ENCODE measurements at places on chromosomes 7 and 10.

DNA sequence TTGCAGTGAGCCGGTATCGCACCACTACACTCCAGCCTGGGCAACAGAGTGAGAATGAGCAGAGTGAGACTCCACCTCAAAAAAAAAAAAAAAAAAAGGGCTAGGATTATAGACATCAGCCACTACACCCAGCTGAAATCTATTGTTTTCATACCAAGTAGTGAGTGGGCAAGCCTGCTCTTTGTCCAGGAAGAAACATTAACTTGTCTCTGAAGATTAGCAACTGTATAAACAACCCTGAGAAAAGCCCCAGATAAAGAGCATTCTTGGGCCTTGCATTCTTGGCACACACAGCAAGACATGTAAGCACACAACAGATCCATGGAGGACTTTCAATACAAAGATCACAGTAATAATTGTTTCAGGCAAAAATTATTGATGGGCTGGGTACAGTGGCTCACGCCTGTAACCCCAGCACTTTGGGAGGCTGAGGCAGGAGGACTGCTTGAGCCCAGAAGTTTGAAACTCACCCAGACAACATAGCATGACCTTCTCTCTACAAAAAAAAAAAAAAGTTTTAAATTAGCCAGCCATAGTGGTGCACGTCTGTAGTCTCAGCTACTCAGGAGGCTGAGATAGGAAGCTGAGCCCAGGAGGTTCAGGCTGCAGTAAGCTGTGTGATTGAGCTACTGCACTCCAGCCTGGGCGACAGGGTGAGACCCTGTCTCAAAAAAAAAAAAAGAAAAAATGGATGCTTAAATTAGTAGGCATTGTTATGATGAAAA is 4.4 kb downstream of the PSPH start:
- no peak for DNase-seq

DNA sequence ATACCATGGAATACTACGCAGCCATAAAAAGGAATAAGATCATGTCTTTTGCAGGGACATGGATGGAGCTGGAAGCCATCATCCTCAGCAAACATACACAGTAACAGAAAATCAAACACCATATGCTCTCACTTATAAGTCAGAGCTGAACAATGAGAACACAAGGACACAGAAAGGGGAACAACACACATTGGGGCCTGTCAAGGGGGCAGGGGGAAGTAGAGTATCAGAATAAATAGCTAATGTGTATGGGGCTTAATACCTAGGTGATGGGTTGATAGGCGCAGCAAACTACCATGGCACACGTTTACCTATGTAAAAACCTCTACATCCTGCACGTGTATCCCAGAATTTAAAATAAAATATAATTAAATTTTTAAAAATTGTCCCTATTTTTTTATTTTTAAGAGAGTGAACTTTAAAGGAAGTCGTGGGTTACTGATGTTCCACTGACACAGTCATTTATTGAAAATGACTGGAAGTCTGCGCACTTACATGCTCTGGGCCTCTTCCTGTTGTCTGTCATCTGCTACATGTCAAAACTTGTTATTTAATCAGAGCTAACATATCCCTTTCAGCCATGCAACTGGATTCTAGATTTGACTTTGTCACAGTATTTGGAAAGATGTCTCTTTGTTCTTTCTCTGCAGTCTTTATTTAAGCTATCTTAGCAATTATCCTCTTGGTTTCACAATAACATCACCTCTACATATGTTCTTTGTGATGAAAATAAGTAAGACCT is 73.7 kb upstream of the ABCB5 start:
- DNase-seq = no peak

DNA sequence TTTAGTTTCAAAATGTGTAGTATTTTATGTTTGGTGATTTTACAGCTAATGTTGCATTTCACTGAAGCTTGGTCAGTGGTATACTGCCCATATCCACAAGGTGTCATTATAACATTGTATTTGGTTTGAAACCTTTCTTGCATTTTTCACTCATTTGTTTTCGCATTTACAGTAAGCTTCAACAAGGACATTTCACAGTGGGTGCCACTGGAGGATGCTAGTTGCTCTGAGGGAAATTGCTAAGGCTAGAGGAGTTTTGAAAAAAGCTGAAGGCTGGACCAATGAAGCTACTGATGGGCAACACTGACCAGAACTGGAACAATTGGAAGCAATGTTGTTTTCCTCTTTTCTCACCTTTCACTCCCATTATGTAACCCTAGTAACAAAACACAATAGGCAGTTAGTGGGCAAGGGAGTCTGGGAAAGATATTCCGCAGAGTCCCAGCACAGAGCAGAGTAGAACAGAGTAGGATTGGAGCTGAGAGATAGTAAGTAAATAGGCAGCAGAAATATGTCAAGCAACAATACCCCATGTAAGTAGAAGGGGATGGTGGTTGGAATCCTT is 23.6 kb upstream of the SRI start:
- DNase-seq = peak; percentile 25

DNA sequence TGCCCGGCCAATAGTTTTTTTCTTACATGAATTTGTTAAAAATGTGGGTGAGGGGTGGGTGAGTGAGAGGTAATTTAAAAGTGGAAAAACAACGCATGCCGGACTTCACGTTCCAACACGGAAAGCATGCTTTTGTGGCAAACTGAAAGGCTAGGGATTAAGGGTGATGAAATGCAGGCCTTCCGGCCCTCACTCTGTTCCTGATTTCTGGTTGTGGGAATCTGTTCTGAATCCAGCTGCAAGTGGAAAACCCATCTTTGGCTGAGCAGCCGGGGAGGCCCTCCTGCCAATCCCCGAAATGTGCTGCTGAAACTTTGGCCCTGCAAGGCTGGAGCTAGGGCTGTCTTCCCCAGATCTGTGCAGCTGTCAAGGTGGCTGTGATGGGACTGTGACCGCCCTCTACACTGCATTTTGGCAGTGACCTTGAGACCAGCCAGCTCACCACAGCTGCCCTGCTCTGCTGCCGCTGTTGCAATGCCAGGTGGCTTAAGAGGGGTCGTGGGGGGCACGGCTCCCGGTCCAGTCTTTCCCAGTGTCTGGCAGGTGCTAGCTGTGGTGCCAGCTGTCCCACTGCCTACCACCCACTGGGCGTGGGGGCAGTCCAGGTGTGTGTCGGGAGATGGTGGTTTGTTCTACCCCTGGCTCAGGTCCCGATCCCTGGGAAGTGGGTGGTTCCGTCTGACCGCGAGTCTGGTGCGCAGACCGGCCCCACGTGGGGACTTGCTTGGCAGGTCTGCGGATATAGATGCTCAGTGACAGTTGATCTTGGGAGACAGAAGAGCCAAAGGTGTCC is 39.0 kb downstream of the TET1 start:
- peak; percentile 12 for DNase-seq

DNA sequence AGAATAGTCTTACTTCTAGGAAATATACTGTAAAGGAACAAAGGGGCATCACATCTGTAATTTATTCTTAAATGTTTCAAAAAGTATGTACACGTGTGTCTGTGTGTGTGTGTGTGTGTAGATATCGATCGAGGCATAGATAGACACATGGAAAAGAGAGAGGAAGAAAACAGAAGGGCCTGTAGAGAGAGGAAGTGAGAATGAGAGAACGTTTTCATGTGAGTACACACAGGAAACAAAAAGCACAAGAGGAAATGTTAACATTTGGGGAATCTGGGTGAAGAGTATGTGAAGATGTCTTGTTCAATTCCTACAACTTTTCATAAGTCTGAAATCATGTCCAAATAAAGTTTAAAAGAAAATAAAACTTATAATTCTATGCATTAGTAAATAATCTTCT is 286.5 kb upstream of the SORCS1 start:
- no peak for DNase-seq

GRCh38 chr7:108211382-108212201 is 81.4 kb upstream of the LAMB4 start:
- DNase-seq = peak; percentile 54

- no peak for DNase-seq
Observed at GRCh38 chr7:19744075-19744474, 29.3 kb downstream of the TMEM196 start.

- DNase-seq = no peak
Observed at GRCh38 chr10:108582888-108583287, 1340.4 kb downstream of the XPNPEP1 start.

DNA sequence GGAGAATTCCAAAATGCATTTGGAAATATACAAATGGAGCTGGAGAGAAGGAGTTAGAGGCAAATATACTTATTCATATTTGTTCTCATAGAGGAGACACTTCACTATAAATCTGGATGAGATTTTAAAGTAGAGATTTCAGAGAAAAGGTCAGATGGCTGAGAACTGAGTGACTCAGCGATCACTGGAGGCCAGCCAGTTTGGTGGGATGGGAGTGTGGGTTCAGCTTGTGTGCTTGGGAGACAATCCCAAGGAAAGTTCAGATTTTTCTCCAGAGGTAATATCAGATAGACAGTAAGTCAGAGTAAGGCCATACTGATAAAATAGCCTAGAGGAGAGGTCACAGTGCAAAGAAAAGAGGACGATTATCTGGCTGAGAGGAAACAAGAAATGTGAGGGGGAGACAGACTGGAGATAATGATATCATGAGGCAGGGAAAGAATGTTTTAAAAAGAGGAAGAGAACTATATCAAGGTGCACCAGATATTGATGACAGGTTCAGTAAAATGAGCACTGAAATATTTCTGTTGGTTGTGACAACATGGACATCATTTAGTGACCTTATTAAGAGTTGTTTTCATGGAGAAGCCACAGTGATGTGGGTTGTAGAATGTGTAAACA is 67.0 kb downstream of the MDFIC start:
- DNase-seq = no peak

DNA sequence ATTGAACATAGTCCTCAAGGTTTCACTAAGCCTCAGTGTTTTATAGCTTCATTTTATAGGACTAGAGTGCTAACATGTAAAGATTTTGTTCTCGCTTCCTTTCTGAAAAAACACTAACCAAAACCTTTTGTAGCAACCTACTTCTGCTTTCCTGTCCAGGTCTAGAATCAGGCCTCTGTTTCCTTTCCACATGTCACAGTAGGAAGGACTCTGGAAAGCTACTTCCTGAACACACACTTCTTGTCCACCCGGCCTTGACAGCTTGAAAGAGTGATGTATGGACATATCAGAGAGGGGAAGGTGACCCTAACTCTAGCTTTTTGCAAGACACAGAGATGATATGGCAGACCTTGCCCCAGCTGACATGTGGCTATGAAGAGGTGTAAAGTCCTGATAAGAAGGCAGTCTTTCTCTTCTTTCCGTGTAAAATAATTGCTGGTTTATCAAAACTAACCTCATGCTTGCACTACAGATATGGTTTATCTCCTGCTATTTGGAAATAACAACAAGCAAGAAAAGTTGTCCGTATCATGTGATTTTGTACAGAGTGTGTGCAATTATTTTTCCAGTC is 175.4 kb downstream of the SKAP2 start:
- no peak for DNase-seq

DNA sequence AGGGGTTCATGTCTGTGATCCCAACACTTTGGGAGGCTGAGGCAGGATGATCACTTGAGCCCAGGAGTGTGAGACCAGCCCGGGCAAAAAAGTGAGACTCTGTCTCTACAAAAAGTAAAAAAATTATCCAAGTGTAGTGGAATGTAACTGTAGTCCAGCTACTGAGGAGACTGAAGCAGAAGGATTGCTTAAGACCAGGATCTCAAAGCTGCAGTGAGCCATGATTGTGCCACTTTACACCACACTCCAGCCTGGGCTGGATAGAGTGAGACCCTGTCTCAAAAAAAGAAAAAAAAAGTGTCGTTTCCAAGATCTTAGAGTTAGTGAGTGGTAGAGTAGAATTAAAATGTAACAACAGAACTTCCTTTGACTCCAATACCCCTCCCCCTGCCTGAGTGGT is 589.4 kb upstream of the MBL2 start:
- no peak for DNase-seq

DNA sequence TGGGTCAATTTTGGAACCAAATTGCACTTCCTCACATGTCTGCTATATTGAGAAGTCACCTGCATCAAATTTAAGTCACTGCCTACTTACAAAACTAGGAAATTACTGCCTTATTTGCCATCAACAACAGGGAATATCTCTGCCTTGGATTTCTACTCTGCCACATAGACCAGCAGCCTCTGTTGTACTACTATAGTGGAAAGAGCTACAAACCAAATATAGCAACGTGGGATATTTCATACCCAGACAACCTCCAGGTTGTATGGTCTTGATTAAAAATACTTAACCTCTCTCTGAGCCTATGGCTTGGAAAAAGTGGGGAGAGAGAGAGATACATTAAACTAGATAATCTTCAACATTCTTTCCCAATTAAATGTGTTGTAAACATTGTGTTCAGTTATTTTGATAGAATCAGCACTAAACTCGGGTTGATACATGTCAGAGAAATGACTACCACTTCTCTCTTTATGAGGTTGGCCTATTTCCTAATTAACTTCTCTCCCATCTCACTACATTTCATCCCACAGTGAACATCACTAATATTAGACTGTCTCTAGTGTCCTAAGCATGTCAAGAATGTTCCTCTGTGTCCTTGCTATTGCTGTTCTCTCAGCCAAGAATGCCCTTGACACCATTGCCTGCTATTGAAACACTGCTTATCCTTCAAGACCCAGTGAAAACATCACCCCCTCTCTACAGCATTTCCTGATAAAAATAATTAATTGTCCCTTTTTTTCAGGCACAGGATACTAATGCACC is 421.2 kb downstream of the IPMK start:
- no peak for DNase-seq

DNA sequence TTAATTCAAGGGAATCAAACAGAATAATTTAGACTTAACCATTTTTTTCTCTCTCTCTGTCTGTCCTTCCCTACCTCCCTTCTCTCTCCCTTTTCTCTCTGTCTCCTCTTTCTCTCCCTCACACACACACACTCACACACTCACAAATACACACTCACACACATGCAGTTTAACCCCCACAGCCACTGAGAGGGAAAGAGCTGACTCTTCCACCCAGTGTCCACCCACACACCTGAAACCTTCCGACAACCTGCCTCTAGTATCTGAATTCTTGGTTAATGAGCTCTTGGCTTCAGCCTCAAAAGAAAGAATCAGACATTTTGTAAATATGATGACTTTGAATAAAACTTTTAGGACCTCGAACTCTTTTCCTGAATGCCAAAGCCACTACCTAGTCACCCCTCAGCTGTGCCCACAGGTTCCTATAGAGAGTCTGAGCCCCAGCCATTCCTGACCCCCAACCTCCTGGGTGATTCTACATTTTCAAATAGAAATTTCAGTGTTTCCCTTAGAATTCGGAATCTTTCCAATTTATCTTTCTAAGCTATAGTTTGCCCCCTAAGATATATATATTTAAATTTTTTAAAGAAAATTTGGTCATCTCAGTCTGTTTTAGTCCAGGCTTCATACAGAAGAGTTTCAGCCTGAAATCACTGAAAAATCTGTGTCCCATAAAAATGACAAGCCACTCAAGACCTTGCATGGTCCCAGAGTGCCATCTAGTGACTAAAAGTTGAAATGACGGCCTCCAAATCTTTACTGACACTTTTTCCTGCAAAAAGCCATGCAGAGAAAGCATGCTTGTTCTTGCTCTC is 202.8 kb downstream of the IPMK start:
- peak; percentile 18 for DNase-seq

Measured in WERI-Rb-1 (cell line).